Stimulated activated CD4-positive, alpha-beta T cell treated with anti-CD3 and anti-CD28 coated beads, Interleukin-12 subunit alpha, Interleukin-12 subunit beta, amount 100 ng/mL, for 24 hours (primary cell): ENCODE measurements at places on chromosomes 3 and 15.
A peak's percentile ranks its signal among the peaks of the same experiment; 100 is the strongest.

GRCh38 chr3:142447301-142447851 is 461 bp downstream of the XRN1 start:
- peak; percentile 26 for DNase-seq

- DNase-seq = no peak
Observed at GRCh38 chr15:38307861-38308641, 55.4 kb downstream of the SPRED1 start.

DNA sequence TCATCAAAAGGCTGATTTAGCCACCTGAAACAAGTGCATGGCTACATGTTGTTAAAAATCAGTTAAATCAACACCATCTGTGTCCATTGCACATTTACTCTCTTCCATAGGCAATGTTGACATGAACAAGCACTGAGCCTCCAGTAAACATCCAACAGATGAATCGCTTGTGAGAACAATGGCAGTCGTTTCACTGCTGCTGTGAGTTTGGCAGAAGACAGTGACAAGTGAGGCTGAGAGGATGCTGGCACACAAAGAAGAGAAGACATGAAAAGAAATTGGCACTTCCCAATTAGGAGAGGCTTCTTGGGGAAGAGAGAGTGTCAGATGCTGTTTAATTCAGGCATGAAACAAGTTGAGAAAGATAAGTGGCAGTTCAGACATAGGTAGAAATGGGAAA is 227.4 kb upstream of the STT3B start:
- no peak for DNase-seq

- no peak for DNase-seq
Observed at GRCh38 chr3:33067484-33067883, 29.5 kb downstream of the GLB1 start.

DNA sequence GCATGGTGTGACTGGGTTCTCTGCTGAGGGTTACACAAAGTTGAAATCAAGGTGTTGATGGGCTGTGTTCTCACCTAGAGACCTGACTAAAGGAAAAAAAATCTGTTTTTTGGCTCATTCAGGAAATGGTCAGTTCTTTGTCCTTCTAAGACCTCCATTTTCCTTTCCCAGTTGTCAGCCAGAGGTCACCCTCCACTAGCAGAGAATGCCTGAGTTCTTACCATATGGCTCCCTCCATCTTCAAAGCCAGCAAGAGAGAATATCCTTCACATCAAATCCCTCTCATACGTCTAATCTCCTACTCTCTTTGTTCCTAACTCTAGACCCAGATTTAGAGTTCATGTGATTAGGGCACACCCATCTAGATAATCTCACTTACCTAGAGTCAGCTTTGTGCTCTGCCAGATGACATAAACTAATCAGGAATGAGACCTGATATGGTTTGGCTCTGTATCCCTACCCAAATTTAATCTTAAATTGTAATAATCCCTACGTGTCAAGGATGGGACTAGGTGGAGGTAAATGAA is 19.4 kb downstream of the ANKRD28 start:
- DNase-seq = no peak

DNA sequence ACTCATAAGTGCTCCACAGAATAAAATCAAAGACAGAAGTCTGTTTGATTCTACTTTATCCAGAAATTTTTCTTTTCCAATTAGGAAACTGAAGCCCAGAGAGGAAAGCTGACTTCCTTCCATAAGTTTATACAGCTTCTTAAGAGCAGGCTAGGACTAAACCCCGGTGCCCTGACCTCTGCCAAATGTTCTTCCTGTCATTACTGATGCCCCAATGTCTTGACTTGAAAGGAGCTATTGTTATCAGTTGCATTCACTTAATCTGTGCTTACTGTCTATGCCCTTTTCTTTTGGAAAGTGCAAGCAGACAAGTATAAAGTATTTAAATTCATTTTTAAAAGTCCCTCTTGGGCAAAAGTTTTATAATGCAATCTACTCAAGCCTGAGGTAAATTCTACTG is 18.1 kb downstream of the CD200 start:
- no peak for DNase-seq

GRCh38 chr3:66463730-66464511 is 36.9 kb downstream of the LRIG1 start:
- DNase-seq = no peak

DNA sequence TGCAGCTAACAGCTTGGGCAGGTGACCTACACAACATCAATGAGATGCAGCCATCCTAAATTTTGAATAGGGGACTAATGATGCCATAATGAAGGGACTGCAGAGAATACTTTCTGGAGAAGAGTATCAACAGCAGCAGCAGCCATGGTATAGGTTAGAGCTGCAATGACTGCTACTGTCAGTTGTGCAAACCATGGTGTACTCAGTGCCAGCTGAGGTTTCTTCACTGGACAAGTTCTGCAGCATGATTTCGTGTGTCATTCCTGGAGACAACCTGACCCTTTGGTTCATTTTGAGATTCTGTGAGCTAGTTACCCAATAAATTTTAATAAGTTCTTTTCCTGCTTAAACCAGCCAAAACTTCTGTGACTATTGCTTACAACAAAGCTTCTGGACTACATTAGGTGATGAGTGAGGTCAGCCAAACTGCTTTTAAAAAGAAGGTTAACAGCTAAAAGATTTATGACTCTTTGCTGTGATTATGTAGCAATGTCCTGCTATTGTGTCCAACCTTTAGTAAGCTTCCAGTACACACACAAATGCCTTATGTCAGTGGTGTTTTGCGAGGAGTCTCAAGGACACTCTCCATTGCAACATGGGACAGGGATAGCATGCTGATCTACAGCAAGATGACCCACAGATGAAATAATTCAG is 4.8 kb upstream of the DAZL start:
- DNase-seq = no peak
